ENCODE measurements at places on chromosomes 2 and 18.

DNA sequence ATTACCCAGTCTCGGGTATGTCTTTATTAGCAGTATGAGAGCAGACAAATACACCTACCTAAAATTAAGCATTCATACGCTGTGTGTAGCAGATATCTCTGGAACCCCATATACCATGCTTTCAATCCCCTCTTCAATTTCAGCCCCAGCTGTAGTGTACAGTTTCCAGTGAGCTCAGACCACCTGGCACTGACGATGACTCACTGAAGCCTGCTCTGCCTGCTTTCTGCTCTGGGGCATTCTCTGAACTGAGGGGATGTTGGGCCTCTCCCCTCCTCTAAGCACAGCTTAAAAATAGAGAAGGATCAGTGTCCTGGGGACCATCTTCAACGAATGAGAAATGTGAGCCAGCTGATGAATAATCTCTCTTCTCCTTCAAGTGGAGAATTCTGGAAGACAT, 8.7 kb upstream of the CCL20 start:
- no peak for DNase-seq

- DNase-seq = no peak
Observed at GRCh38 chr2:149928011-149928410, 340.4 kb upstream of the MMADHC start.

- no peak for DNase-seq
Observed at GRCh38 chr2:26968001-26968400, 2.4 kb upstream of the MAPRE3 start.

DNA sequence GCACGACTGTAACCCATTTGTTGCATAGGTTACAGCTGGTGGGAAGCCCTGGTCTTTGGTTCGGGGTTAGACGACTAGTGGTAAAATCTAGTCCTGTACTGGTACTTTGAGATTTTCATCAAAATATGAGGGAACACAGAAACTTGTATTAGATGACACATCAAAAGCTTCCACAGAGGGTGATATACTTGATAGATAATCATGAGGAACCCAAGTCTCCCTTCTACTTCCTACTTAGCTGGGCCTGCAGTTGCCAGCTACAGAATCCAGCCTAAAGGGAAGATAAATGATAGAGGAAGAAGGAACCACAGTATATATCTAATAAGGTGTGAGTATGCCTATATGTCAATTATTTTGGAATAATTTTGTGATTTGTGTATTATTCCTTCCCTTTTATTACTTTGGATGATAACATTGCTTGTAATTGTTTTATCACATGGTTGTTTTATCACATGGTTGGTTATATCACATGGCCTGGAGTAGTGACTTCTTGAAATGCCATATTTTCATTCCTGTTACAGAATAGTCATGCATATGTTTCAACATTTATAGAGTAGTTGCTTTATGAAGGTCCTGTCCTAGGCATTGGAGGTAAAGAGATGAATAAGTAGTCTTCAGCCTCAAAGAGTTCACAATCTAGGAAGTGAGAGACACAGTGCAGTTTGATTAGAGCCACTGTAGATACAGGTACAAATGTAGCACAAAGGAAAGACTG, 2.9 kb downstream of the AGPS start:
- no peak for DNase-seq

GRCh38 chr2:9248363-9248762, 41.8 kb downstream of the ASAP2 start:
- no peak for DNase-seq

DNA sequence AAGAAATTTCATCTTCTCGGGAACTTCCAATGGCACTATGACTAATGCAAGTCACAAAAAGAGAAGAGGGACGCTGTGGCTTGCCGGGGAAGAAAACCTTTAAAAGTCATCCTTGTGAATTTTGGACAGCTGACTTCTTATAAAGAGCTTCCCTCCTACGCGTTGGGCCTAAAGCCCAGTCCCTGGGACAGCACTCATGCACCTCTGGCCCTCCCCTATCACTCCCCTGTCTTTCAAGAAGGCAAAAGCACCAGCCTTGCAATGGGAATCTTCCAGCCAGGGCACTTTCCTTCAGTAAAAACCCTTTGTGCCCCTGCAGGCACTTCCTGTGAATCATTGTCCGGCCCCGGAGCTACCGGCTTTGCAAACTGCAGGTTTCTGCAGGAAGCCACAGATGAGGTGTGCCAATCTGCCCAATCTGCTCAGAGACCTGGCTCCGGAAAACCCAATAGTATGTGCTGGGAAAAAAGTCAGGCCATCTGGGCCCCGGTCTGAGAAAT, 7.1 kb downstream of the MREG start:
- peak; percentile 38 for DNase-seq

- no peak for DNase-seq
Observed at GRCh38 chr18:44562986-44563385, 117.7 kb upstream of the SETBP1 start.

GRCh38 chr2:160445673-160446072, 47.9 kb downstream of the RBMS1 start:
- no peak for DNase-seq

DNA sequence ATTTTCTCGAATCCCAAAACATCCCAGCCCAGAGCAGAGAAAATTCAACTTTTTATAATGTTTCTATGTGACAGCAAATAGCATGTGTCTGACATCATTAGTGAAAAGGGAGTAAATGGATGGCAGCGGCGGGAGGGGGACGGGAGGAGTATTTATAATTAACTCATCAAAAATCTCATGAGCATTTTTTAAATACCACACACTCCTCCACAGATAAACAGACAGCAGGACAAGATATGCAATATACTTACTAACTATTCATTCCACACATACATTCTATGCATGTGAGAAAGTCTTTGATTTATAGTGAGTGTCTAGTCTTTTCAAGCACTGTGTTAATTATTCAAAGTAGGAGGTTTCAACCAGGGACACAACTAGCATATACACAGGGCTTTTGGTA, 107.6 kb downstream of the LRP2 start:
- DNase-seq = no peak

- DNase-seq = no peak
Observed at GRCh38 chr2:170703776-170704476, 11.2 kb upstream of the SP5 start.

DNA sequence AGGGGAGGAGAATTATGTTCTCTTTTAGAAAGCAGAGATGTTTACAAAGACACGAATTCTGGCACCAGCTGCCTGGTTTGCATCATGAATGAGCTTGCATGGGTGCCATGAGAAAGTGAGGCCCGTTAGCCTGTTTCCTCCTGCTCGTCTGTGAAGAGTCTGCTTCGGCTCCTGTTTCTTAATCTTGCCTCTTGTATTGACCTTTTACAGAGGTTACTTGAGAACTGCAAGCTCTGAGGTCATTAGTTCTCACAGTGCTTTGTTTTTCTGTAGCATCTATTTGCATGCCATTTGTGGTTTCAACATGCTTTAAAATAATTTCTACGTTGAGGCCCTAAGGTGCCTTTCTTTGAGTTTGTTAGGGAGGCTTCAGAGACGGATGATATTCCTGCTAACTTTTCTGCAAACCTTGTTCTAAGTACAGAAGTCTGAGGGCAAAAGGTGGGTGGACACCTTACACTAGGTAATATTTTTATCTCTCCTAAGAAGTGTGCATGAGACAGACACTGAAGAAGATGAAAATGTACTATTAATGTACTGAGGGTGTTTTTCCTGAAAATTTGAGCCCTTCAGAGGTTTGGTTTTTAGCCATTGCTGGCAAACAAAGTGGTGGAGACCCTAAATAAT, 53.4 kb upstream of the LINC00305 start:
- no peak for DNase-seq

DNA sequence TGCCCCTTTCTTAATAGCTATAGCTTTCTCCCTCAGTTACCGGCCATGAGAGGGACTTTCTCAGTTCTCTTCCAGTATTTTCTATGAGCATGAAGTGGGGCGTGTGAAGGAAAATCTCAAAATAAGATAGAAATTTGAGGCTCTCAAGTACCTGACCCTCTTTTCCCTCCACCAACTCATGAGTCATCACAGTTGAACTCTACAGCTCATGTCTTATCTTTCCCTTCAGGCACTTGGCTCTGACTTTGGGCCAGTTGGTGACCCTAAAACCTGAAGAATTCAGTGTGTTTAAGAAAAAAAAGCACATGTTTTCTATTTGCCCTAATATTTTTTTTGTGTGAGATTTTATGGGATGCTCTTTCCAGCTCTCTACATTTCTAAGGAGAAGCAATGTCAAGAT, 896.7 kb upstream of the ZEB2 start:
- DNase-seq = no peak

DNA sequence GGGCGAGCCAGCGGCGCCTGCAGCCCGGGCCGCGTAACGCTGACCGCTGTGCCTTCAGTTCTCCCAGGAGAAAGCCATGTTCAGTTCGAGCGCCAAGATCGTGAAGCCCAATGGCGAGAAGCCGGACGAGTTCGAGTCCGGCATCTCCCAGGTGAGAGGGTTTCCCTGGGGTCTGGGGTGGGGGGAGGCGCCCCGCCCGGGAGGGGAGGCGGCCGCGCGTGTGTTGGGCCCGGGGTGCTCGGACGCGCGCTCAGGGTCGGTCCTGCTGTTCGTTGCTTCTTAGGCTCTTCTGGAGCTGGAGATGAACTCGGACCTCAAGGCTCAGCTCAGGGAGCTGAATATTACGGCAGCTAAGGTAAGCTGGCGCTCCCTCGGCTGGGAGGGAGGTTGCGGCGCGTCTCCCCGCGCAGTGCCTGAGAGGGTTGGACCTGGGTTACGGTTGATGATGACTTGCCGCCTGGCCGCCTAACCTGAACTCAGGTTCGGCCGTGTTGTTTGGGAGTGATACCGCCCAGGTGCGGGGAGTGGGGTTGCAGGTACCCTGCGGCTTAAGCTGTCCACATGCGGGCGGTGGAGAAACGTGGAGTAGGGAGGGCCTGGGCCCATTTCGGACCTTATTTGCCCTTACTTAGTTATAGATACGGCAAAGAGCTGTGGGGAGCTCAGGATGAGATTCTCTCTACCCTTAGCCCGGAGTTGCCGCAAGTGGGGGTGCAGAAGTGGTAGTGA, 638 bp downstream of the RPS7 start:
- DNase-seq = no peak

DNA sequence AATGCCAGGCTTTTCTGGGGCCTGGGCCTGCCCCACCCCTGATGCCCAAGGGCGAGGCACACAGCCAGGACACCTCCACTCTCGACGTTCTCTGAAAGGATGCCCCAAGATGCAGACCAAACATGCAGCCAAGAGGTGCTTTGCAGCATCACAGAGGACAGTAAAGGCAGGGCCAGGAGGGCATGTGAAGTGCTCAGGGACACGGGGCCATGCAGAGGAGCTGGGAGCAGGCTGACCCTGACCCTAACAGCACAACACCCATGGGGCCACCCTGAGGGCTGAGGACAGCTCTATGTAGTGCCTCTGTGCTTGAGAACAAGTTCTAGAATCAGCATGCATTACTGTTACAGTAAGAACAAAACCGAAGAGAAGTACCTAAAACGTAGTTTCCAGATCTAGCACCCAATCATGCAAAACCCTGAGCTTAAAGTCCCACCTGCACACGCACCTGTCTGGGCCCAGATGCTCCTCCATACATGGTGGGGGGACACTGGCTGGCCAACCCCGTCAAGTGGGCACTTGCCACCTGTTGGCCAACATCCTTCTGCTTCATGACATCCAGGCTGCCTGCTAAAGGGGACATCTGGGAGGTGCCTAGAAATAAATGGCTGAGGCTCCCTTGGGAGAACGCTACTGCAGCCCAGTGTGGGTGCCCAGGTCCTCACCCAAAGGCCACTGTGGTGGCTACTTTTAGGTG, 15.4 kb downstream of the HS6ST1 start:
- DNase-seq = no peak

- DNase-seq = no peak
Observed at GRCh38 chr2:208415897-208416296, 9.3 kb downstream of the PTH2R start.

DNA sequence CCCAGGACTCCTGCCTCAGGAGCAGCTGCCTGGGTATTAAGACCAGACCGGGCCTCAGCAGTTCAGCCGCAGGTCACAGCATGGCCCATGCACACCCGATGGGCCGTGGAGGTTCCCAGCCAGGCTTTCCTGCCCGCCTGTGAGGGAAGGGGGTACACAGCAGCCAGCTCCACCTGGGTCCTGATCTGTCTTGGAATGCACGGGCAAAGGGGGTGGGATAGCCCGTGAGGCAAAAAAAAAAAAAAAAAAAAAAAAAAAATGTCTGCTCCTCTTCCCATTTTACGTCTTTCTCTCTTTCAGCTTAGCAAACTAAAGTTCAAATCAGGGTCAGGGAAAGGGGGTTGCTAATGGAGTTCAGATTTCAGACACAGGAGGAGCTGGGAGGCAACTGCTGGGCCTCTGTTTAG, 385.2 kb downstream of the TNS1 start:
- DNase-seq = no peak

- no peak for DNase-seq
Observed at GRCh38 chr18:33375829-33376228, 64.7 kb downstream of the CCDC178 start.

DNA sequence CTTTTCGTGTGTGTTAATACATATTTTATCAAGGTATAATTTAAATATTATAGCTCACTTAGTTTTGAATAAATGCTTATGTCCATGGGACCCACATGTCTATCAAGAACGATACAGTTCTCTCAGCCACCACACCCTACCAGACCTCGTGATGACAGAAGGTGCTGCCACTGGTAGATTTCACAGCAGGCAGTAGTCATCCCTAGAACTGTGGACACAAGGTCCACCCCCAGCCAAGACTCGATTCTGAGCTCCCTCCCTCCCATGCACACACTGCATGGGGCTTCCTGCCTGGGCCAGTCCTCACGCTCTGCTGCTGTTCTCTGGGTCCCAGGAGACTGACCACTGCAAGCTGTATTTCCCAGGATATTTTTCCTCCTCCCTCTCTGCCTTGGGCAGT, 26.5 kb upstream of the CREB1 start:
- DNase-seq = no peak

GRCh38 chr2:219961947-219962498, 334.6 kb downstream of the SLC4A3 start:
- DNase-seq = no peak

- no peak for DNase-seq
Observed at GRCh38 chr2:208311321-208311720, 45.3 kb downstream of the PIKFYVE start.

GRCh38 chr2:44009136-44009735, 13.4 kb upstream of the LRPPRC start:
- DNase-seq = no peak

- DNase-seq = no peak
Observed at GRCh38 chr18:79576686-79577351, 102.8 kb upstream of the CTDP1 start.

DNA sequence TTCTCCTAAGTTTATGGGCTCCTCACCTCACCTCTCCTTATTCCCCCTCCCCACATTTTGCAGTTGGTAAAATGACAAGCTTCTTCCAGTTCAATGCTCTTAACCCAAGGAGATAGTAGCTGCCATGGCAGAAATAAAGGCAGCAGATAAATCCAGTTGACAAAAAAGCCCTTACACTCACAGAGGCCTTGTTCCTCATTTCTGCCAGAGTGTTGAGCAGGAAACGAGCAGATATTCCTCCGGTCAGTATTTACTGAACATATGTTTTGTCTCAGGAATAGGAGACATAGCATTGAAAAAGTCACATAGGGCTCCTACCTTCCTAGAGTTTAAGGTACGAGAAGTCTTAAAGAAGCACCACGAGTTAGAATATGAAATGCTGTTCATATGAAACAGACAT, 493.7 kb upstream of the TNP1 start:
- no peak for DNase-seq
